ENCODE measurements at places on chromosomes 1 and 21. TPM values are rescaled to one million over a fixed set of nuclear protein-coding genes. Genes with fewer than 3 reads are reported as not detected.

RGS1 gene
- total RNA-seq, result not detected

AMY1A gene
- total RNA-seq, result not detected

RGS7 gene
- total RNA-seq, result not detected

METTL13 gene
- 16.7 TPM for total RNA-seq

MANEAL gene
- 0.93 TPM for total RNA-seq

RAB29 gene
- 13.5 TPM for total RNA-seq

FMN2 gene
- total RNA-seq, result not detected

KMO gene
- total RNA-seq, result not detected

LCE6A gene
- not detected for total RNA-seq

CA6 gene
- not detected for total RNA-seq

LCE2B gene
- not detected for total RNA-seq

PLA2G2C gene
- total RNA-seq, result not detected

FCRL4 gene
- not detected for total RNA-seq

CFAP74 gene
- not detected for total RNA-seq

KAZN gene
- 17.0 TPM for total RNA-seq

ACTN2 gene
- not detected for total RNA-seq

S100A5 gene
- total RNA-seq, result 0.49 TPM

PTGER3 gene
- not detected for total RNA-seq

FALEC gene
- total RNA-seq, result not detected

FAM72C gene
- total RNA-seq, result 2.9 TPM

LENEP gene
- total RNA-seq, result 0.92 TPM

KRTAP11-1 gene
- not detected for total RNA-seq

HHIPL2 gene
- not detected for total RNA-seq

KCNK2 gene
- total RNA-seq, result not detected

CELF3 gene
- total RNA-seq, result not detected

MCOLN3 gene
- 1.8 TPM for total RNA-seq

TLR5 gene
- total RNA-seq, result 2.1 TPM

FNDC10 gene
- total RNA-seq, result 5.6 TPM

FABP3 gene
- 0.42 TPM for total RNA-seq

SMCP gene
- total RNA-seq, result not detected

PPM1J gene
- total RNA-seq, result 6.4 TPM

AMY1C gene
- total RNA-seq, result 1.4 TPM

C1orf87 gene
- not detected for total RNA-seq

KIF17 gene
- 0.21 TPM for total RNA-seq

ARMH1 gene
- total RNA-seq, result not detected

CCDC18 gene
- 6.0 TPM for total RNA-seq

SMAP2 gene
- 17.0 TPM for total RNA-seq

L1TD1 gene
- total RNA-seq, result 1.1 TPM

SLC9C2 gene
- not detected for total RNA-seq

ADCY10 gene
- not detected for total RNA-seq

DENND2C gene
- total RNA-seq, result 13.0 TPM

GSTM1 gene
- 10.8 TPM for total RNA-seq

GDAP2 gene
- total RNA-seq, result 13.1 TPM

SPSB1 gene
- 11.3 TPM for total RNA-seq

AMY2A gene
- not detected for total RNA-seq

SLC5A3 gene
- total RNA-seq, result 5.6 TPM

CTSS gene
- total RNA-seq, result 6.2 TPM

ODF2L gene
- 15.5 TPM for total RNA-seq

WNT3A gene
- 0.14 TPM for total RNA-seq

PGLYRP4 gene
- total RNA-seq, result 3.5 TPM

ZNF648 gene
- not detected for total RNA-seq

ANGPTL3 gene
- total RNA-seq, result not detected

ARV1 gene
- total RNA-seq, result 24.1 TPM

LYPLAL1 gene
- 13.8 TPM for total RNA-seq

LCE1E gene
- 0.37 TPM for total RNA-seq

All from airway epithelial cell (primary cell).